ENCODE measurements at places on chromosomes 2 and 18. TPM values are rescaled to one million over a fixed set of nuclear protein-coding genes. Genes with fewer than 3 reads are reported as not detected.

Gene OTOF
- 0.67 TPM for total RNA-seq

Gene CYP27A1
- total RNA-seq, result 0.10 TPM

Gene MITD1
- 61.5 TPM for total RNA-seq

Gene UGT1A8
- not detected for total RNA-seq

Gene SPATA3
- not detected for total RNA-seq

Gene CAPN14
- 0.18 TPM for total RNA-seq

Gene NDUFB3
- 118 TPM for total RNA-seq

Gene ADCY3
- total RNA-seq, result 35.2 TPM

Gene WDR54
- 79.5 TPM for total RNA-seq

Gene CLEC4F
- total RNA-seq, result not detected

Gene LIMS4
- 1.6 TPM for total RNA-seq

Gene TXNL4A
- total RNA-seq, result 118 TPM

Gene CD8B2
- 0.05 TPM for total RNA-seq

Gene MPPE1
- 52.3 TPM for total RNA-seq

Gene ACVR1C
- 1.8 TPM for total RNA-seq

Gene TPO
- not detected for total RNA-seq

Gene NGEF
- 0.18 TPM for total RNA-seq

Gene CDH2
- total RNA-seq, result not detected

Gene TUBB8B
- not detected for total RNA-seq

Gene MFSD2B
- not detected for total RNA-seq

Gene LAMA3
- total RNA-seq, result 1.2 TPM

Gene TTLL4
- 22.1 TPM for total RNA-seq

Gene TMEM17
- not detected for total RNA-seq

Gene EMILIN1
- 1.1 TPM for total RNA-seq

Gene INO80C
- total RNA-seq, result 21.8 TPM

Gene SP5
- not detected for total RNA-seq

Gene COL5A2
- total RNA-seq, result 1.1 TPM

Gene MC2R
- not detected for total RNA-seq

Gene DAPL1
- not detected for total RNA-seq

Gene HMSD
- total RNA-seq, result 1.2 TPM

Gene FAM237A
- total RNA-seq, result not detected

Gene FBXO36
- total RNA-seq, result 0.87 TPM

Gene MOB1A
- 153 TPM for total RNA-seq

Gene SETBP1
- 3.1 TPM for total RNA-seq

Gene SGPP2
- 0.53 TPM for total RNA-seq

Gene KCTD1
- 4.2 TPM for total RNA-seq

Gene RNMT
- 42.5 TPM for total RNA-seq

Gene DOCK10
- total RNA-seq, result 262 TPM

Gene FNDC4
- total RNA-seq, result not detected

Gene SP140
- 86.4 TPM for total RNA-seq

Gene DES
- not detected for total RNA-seq

Gene IL36A
- not detected for total RNA-seq
